ELF-1 (cell line): ENCODE measurements at places on chromosomes 11 and 22.
A peak's percentile ranks its signal among the peaks of the same experiment; 100 is the strongest.

- no peak for DNase-seq
These were observed 9.2 kb upstream of the POLDIP3 start for GRCh38 chr22:42623756-42624441.

- no peak for DNase-seq
These were observed 32.9 kb downstream of the TRMU start for GRCh38 chr22:46368422-46368821.

DNA sequence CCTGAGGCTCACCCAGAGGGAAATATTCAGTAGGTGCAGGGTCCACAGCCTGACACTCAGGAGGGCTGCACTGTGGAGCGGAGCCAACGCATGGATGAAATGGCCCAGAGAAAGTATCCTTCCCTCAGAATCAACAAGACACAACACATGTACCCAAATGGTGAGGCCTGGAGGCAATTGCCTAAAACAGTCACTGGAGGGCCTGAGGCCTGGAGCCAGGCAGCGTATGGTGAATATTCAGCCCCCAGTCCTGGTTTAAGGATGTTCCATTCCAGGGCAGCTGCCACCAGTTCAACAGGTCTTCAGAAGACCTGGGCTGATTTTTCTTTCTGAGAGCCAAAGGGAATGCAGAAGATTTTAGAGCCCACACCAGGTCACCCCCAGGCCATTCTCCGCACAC lies 264.8 kb downstream of the INSC start:
- peak; percentile 5 for DNase-seq

GRCh38 chr11:78647986-78648875 lies 73.6 kb upstream of the NARS2 start:
- peak; percentile 74 for DNase-seq

DNA sequence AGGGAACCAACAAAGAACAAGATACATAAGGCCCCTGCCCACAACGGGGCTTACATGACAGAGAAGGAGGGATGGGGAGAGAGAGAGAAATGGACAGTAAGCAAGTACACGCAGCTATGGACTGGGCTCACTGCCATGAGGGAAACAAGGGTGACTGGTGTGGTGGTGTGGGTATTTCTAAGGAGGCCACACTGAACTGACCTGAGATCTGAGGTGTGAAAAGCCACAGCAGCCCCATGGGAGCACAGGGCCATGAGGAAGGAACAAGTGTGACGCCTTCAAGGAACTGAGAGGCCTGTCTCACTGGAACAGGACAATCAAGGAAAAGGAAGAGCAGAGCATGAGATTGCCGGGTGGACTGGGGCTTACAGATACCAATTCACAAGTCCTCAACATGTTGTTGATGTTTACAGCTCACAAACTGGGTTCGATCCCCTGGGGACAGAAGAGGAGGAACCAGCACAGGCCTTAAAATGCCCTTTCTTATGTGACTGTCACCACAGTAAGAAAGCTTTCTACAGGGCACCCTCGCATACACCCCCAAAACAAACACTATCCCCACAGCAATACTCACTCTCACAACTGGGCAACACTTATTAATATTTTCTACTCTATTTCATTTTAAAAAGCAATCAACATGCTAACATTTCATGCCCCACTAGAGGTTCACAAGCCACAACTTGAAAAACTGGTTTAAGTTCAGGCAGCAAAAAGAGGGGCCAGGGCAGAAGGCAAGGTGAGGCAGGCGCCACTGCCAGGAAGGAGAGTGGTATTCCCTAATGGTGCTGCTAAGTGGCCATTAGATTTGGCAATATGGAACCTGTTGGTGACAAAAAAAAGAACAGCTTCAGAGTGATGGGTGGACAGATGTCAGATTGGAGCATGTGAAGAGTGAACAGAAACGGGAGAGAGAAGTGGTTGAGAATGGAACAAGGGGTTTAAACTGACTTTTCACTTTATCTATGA lies 39.1 kb downstream of the TCIRG1 start:
- DNase-seq: peak; percentile 23

- no peak for DNase-seq
These were observed 24.3 kb downstream of the PDGFB start for GRCh38 chr22:39220450-39220849.

GRCh38 chr22:17077255-17077654 lies 7.5 kb upstream of the IL17RA start:
- DNase-seq: no peak

- DNase-seq: no peak
These were observed 12.6 kb downstream of the ZDHHC5 start for GRCh38 chr11:57680552-57680874.

DNA sequence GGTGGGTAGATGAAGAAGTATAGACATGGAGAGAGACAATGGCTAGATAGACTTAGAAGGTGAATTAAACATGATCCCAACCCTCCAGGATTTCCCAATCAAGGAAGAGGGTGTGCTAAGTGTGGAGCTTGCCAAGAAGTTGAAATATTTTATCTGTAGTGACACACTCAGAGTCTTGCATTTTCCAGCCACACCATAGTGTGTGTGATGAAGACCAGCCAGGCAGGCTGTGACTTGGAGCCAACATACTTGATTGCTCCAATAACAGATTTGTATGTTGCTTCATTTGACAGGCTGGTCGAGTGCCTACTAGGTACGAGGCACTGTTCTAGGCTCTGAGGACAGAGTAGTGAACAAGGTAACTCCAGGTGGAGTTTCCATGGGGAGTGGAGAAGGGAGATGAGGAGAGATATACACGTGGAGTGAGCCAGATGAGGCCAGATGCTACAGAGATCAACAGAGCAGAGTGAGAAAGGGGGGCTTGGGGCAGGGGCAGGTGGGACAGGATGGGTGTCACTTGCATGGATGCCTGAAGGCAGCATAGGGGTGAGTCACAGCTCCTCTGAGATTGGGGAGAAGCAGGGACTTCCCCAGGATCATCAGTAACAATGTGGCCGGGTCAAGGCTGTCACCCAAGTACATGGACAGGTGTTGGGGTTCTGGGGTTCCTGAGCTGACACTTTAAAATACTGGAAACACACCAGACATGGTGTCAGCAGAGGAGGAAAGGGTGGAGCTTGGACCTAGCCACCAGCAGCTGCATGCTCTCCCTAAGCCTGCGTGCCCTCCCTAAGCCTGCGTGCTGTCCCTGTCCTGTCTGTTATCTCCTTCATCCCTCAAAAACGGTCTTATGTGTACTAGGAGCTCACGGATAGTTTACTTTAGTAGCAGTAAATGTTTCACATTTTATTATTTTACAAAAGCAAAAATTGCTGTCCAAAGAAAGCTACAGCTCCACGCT lies 23.6 kb downstream of the PDGFB start:
- DNase-seq: no peak

DNA sequence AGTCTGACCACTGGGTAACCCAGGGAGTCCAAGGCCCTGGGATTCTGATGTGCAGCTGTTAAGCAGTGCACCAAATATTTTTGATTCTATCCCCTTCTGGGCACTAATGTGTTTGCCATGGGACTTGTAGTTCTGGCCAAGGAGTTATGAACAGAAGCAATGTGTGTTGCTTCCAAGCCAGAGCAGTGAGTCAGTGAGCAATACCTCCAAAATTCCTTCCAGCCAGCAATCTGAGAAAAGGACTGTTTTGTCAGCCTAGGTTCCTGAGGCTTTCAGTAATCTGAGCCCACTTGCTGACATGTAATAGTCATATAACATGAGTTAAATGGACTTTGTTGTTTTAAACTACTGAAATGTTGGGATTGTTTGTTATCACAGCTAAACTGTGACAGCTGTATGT lies 311.4 kb downstream of the NELL1 start:
- DNase-seq: no peak

- peak; percentile 44 for DNase-seq
These were observed 782 bp downstream of the TMEM109 start for GRCh38 chr11:60914633-60915247.

- no peak for DNase-seq
These were observed 55.5 kb upstream of the GRAMD1B start for GRCh38 chr11:123374622-123374968.

DNA sequence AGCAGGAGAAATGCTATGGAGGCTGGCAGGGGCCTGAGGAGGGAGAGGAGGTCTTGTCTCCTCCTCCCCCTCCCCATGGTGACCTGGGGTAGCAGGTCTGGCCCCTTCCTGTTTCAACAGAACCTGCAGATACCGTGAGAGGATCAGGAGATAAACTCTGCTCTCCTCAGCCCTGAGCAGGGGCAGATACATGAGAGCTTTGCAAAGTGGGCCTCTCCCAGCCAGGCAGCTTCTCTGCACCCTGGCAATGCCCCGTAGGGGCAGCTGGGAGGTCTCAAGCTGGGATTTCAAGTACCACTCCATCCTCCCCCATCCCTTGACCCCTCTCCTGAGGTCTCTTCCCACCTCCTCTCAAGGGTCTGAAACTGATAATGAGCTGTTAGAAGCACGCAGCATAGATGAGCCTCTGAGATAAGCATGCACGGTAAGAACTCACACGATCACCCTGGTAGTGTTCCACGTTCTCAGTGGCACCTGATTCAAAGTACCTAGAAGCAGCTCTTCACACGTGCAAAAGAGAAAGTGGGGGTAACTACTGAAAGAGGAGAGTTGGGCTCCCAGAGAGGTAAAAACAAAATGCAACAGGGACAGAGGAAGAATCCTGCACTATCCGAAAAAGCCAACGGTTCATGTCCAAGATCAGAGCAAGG lies 4.9 kb upstream of the CCDC86 start:
- DNase-seq: no peak
